ENCODE measurements at places on chromosomes 2 and 18.

- no peak for DNase-seq
These were observed 208.5 kb downstream of the SH3BP4 start for GRCh38 chr2:235160281-235160810.

GRCh38 chr2:127506510-127506909 is 19.8 kb downstream of the IWS1 start:
- no peak for DNase-seq

DNA sequence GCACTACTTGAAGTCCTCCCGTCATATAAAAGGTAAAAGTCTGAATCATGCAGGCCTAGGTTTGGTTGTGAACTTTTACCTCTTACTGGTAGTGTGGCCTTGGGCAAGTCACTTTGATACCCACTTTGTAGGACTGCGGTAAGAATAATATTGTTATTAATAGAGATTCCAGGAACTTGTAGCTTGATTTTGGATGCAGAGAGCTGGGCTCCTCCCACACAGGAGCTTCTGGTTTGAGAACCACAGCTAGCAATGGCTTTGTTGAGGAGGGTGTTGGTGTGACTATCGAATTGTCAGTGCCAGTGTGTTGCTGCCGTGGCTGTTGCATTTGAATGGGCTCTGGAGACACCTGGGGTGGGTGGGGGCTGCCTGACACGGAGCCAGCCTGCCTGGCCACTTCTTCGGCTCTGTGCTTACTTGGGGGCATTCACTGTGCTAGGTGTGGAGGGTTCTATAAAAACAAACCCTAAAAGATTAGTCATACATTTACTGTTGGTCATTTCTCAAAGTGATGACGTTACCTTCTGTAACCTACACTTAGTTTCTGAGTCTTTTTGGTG is 38.5 kb downstream of the ASAP2 start:
- DNase-seq: no peak

DNA sequence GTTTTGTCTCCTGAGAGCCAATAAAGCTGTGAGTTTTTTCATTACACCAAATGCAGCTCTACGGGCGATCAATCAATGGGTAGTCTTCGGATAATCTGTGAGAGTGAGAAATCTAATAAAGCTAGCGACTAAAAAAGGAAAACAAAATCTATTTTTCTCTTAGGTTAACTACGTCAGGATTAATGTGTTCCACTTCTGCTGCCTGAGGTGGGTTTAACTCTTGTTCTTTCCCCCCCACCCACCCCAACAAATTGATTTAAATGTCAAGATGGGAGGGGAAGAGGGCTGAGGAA is 63.0 kb upstream of the PSMD14 start:
- DNase-seq: no peak

- no peak for DNase-seq
These were observed 850 bp downstream of the CATIP start for GRCh38 chr2:218357236-218358177.

DNA sequence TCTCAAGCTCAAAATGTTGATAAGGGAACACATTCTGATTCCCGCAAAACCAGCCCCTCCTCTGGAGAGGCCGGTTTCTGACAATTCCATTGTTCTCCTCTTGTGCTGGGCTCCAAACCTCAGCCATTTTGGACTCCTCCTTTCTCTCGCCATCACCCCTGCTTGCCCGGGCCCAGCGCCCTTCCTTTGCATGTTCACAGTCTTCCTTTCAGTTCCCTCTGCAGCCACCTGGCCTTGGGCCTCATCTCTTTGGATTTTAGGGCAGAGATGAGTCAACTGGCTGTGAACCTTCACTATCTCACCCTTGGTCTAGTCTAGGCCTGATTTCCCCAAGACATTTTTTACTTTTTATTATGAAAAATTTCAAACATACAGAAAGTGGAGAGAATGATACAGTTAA is 155.9 kb upstream of the MAP3K20 start:
- no peak for DNase-seq

- DNase-seq: no peak
These were observed 51.4 kb downstream of the OSBPL1A start for GRCh38 chr18:24346254-24346653.

- no peak for DNase-seq
These were observed 41.6 kb downstream of the TDRD15 start for GRCh38 chr2:21165350-21165749.

DNA sequence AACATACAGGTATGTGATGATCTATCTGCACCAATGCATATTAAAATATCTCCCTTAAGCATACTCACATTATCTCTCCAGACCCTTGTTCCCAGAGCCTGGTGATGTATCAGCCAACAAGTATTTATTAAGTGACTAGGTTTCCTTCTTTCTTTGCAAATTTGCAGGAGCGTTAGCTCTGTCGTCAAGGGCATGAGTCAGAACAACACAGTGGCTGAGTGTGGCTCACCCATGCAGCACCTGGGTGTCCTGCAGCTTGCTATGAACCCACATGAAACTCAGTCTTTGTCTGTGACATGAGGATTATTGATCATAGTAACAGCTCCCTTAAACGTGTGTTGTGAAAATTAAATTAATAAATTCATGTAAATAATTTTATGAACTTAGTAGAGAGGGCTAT is 96.6 kb downstream of the PIEZO2 start:
- no peak for DNase-seq

- DNase-seq: no peak
These were observed 402.4 kb upstream of the HS6ST1 start for GRCh38 chr2:128721096-128721495.

- no peak for DNase-seq
These were observed 5.8 kb upstream of the MRPL33 start for GRCh38 chr2:27765621-27766286.

DNA sequence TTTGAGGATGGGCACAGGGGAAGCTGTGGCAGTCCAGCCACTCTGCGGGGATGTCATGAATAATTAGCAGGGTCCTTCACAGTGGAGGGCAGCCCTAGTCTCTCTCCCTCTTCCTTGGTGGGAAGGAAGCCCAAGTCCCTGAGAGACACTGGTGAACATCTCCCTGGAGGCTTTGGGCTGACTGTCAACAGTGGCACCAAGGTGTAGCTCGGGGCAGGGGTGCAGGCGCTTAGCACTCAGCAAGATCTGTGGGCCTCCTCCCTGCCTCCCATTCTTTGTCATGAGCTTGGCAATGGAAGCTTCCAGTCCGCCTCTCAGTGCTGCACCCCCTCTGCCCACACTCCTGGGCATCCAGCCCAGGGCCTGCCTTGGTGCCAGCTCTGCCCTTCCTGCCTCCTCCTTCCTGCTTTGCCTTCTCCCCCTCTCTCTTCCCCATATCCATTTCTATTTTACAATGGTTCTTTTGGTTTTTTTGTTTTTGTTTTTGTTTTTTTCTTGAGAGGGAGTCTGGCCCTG is 59.4 kb downstream of the STEAP3 start:
- no peak for DNase-seq

DNA sequence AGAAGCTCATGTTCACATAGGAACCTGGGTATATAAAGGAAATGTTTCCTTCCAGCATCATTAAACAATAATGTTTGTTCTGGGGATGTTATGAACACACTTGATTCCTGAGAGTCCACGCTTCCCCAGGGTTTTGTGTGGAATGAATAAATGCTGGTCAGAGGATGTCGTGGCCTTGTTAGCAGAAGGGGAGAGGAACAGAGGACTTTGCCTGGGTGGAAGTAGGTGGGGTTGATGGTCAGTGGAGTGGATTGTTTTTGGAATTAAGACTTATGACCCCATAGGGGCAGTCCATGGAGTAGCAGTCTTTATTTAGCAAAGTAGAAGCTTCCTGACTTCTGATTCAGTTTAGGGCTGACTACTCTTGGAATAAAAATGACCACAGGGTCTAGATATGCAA is 139.6 kb downstream of the MYO1B start:
- no peak for DNase-seq

DNA sequence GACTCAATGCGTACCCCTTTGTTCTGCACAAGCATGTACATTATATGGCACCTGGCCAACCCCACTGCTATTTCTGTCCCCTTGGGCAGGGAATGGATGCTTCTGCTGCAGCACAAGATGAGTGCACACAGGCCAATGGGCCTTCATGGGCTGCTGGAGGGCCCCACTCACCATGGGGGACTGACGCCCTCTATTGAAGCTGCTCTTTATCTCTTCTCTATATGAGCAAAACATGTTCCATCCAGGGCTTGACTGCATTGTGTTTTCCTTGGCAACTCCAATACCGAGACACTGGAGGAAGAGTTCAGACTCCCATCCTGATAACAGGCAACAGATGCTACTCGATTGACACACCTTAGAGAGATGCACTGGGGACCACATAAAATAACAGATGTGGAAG is 251.6 kb upstream of the NCKAP5 start:
- DNase-seq: no peak

- DNase-seq: no peak
These were observed 316.8 kb downstream of the DCDC2C start for GRCh38 chr2:4020153-4020552.

- DNase-seq: no peak
These were observed 30.3 kb downstream of the ICA1L start for GRCh38 chr2:202841090-202841867.

DNA sequence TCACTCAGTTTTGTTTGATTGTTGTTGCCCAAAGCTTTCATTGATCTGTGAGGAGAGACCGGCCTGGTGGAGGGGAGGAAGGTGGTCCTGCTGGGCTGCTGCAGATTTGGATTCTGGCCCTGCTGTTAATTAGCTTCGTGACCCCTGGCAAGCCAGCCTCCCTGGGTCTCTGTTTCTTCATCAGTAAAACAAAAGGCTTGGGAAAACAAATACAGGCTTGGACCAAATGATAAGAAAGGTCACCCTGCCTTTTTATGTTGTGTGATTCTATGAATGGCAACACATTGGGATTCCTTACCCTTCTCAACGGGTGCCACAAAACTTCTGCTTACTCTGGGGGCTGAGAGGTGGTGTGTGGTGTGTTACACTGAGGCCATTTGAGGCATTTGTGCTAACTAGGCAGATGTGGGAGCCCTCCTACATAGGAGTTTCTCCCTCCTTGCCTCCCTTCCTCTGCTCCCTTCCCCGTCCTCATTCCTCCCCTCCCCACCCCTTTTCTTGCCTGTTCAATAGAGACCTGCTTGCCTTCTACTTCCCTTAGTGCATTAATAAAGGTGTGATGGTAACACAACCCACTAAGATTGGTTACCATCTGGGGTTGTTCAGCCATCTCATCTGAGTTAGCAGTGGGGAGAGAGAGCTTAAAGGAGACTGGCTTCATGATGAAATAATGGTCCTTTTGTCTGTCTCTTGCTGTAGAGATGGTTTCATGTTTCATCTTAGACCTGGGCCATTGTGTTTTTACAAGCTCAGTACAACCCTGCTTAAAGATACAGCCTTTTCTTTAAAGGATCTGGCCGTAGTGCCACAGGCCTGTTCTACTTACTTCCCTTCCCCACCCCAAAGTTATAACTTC is 96.2 kb downstream of the TANC1 start:
- no peak for DNase-seq

DNA sequence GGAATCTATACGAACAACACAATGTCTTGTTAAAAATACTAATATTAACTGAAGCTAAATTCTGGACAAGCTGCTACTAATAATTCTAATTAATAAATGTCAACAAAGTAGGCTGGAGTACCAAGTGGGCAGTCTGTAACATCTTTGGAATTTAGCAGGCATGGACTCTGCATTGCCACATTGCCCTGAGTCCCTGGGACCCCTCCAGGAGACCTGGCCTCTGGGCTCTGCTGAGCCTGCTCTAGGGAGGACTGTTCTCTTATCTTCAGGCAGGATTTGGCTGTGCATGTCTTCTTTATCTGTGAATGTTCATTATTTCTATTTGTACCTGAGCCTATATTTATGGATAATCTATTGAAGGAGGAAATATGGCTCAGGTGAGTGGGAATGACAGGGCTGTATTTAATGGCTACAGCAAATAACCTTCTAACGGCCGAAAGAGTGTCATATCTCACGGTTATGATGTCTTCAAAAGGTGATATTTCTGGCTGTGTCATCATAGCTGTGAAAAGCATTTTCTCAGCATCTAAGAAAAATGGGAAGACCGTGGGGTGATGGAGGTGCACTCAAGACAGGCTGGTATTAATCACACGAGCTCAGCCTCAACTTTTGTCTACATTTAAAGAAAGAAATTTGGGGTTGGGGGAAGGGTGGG is 28.6 kb upstream of the SETBP1 start:
- no peak for DNase-seq

DNA sequence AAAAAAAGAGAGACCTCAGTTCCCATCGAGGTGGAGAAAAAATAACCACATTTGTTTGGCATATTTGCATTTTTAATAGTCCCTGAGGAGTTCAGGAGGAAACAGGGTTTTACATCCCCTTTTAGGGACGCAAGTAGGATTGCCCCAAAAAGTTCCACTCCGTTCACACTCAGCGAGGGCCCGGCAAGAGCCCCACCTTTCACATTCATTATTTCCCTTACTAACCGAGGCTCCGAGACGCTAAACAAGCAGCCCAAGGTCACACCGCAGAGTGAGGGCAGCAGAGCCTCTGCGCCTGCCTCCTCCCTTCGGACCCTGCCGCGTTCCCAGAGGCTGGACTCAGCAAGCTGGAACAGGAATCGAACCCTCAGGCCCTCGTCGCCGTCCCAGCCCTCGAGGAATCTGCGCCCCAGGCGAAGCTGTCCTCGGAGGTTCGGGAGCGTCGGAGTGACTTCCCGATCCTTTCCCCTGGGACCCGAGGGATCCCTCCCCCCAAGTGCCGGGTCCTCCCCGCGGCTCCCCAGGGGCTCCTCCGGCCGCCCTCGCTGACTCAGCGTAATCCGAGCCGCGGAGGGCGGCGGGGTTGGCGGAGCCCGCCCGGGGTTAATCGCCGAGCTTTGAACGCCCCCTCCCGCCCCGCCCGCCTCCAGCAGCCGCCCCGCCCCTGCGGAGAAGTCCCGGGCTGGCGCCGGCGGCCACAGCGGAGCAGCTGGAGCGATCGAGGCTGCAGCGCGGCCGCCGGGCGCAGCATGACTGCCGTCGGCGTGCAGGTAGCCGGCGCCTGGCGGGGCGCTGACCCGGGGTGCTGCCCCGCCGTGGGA is at the start of gene TMEM37:
Gene TMEM37 (plus strand): TSS at position 700 of the 821 bp plus-strand sequence. CDS start 50 bp downstream, at position 750.
- DNase-seq: no peak

- no peak for DNase-seq
These were observed 79.5 kb upstream of the OTOF start for GRCh38 chr2:26557244-26557925.

DNA sequence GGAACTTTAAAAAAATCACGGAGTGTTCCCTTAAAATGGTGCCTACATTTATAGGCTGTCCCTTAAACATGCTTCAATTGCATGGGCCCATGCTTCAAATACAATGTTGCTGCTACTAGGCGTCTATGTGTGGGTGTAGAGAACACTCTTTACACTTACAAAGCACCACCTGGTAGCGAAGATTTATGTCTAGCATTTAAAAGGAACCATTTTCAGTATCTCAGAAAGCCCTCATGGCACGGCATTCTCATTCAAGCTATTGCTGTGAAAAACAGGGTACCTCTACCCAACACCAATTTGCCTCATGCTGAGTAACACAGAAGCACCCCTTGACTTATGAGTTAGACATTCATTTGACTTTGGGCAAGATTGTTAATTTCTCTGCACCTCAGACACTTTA is 112.9 kb upstream of the CNTNAP5 start:
- no peak for DNase-seq

GRCh38 chr18:28712796-28713425 is 536.0 kb upstream of the CDH2 start:
- no peak for DNase-seq

GRCh38 chr2:241986836-241987641 is 117.5 kb downstream of the RTP5 start:
- no peak for DNase-seq

All from bone marrow (tissue), 2 donors.